CD8-positive, alpha-beta memory T cell (primary cell): ENCODE measurements at places on chromosomes 7 and 10.

GRCh38 chr7:44096326-44096881 lies 7.7 kb upstream of the AEBP1 start:
- DNase-seq: no peak

- DNase-seq: no peak
These were observed 47.8 kb downstream of the PHF14 start for GRCh38 chr7:11021468-11021867.

- DNase-seq: no peak
These were observed 1.4 kb downstream of the NDUFB8 start for GRCh38 chr10:100528123-100528886.

- DNase-seq: no peak
These were observed 1409.1 kb upstream of the CELF2 start for GRCh38 chr10:9608602-9609001.

DNA sequence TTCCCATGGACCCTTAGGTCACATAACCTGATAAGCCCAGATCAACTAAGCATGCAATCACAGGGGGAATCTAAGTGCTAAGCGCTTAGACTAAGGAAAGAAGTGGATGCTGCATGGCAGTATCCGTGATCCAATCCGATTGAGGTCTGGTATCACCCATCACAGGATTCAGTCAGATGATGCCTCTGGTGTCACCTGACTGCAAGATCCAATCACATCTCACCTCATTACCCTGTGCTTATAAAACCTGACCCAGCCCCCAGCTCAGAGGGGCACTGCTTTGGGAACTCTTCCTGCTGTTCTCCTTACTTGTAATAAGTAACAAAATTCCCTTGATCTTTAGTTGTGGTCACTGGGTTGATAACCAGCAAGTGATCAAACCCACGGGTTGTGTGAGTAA lies 84.7 kb upstream of the TMEM168 start:
- no peak for DNase-seq

DNA sequence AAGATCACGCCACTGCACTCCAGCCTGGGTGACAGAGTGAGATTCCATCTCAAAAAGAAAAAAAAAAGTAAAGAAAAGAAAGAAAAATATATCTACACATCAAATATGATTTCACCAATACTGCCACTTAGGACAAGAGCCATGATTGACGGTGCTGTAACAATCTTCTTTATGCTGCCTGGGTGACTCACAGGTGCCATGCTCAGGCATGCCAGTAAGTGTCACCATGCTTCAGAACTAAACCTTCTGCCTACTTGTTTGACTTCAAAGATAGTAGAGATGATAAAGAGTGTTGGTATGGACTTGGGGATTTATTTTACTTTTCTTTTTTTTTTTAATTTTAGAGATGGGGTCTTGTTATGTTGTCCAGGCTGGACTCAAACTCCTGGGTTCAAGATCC lies 33.6 kb upstream of the DNMBP start:
- no peak for DNase-seq

GRCh38 chr7:3927446-3928110 lies 626.5 kb downstream of the SDK1 start:
- DNase-seq: no peak

DNA sequence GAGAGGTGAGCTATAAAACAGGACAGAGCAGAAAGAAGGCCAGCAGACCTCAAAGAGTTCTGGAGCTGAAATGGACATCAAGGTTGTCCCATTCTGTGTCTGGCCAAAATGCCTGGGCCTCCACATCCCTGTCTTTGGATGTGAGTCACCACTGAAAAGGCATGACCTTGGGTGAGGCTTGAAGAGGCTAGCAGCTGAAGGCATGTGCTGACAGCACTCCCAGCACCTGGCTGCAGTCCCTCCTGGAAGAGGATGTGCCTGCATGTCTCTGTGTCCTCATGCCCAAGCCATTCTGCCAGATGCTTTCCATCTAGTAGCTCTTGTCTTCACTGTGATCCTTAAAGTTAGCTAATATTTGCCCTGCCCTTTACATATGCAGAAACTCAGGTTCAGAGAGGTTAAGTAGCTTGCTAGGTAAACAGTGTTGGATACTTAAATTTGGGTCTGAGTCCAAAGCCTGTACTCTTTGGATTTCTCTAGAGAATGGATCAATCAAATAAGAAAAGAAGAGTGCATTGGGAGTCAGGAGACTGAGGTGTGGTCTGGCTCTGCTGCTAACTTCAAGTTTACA lies 35.8 kb downstream of the HECW1 start:
- DNase-seq: no peak

- DNase-seq: no peak
These were observed 98.3 kb upstream of the LRGUK start for GRCh38 chr7:134028853-134029252.

DNA sequence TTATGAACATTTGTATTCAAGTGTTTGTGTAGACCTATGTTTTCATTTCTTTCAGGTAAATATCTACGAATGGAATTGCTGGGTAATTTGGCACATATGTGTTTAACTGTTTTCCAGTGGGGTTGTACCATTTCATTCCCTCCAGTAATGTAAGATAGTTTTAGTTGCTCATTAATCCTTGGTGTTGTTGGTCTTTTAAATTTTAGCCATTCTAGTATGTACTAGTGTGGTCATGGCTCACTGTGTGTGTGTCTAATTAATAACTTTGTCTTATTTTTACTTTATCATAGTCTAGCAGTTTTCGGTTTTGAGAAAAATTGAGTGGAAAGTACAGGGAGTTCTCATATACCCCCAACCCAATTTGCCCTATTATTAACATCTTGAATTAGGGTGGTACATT lies 278.8 kb downstream of the CAMK1D start:
- DNase-seq: no peak

DNA sequence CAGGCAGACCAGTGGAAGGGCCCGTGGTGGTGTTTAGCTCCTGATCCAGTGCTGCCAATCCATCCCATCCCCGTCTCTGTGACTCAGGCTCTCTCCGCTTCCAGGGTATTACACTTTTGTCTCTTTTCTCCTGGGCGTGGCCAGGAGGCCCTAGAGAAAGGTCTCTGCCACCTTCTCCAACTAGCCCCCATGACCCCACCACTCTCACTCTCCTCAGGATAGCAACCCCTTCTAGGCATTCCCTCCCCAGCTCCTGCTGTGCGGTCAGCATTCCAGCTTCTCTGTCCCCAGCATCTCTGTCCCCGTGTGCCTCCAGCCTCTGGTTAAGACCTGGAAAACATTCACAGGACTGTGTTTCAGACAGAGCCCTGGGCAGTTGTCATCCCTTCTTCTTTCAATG lies 36.2 kb upstream of the R3HCC1L start:
- no peak for DNase-seq

DNA sequence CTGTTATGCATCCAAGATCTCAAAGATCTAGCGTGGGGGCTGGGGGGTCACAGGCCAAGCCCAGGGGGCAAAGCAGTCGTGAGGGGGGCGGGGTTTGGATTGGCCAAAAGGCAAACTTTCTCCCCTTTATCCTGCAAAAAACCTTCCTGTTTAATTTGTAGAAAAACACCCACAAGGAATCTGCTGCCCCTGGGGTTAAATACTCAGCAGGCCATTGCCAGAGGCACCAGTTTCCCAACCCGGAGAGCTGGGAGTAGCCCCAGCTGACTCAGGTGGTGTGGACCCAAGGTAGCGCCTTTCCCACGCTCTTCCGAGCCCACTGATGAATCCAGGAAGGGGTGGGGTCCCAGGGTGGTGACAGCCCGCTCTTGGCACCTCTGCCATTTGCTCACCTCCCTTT lies 21.4 kb downstream of the KCP start:
- DNase-seq: no peak

DNA sequence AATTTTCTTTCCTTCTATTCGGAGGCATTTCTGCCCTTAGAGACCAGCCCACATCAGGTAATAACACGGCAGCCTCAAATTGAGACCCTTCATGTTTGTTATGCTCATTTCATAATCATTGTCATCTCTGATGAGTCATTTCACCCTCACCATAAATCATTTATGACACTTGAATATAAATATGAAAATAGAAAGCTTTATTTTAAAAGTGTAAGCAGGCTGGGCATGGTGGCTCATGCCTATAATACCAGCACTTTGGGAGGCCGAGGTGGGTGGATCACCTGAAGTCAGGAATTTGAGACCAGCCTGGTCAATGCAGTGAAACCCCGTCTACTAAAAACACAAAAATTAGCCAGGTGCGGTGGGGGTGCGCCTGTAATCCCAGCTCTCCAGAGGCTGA lies 57.4 kb upstream of the EGFR start:
- DNase-seq: no peak

DNA sequence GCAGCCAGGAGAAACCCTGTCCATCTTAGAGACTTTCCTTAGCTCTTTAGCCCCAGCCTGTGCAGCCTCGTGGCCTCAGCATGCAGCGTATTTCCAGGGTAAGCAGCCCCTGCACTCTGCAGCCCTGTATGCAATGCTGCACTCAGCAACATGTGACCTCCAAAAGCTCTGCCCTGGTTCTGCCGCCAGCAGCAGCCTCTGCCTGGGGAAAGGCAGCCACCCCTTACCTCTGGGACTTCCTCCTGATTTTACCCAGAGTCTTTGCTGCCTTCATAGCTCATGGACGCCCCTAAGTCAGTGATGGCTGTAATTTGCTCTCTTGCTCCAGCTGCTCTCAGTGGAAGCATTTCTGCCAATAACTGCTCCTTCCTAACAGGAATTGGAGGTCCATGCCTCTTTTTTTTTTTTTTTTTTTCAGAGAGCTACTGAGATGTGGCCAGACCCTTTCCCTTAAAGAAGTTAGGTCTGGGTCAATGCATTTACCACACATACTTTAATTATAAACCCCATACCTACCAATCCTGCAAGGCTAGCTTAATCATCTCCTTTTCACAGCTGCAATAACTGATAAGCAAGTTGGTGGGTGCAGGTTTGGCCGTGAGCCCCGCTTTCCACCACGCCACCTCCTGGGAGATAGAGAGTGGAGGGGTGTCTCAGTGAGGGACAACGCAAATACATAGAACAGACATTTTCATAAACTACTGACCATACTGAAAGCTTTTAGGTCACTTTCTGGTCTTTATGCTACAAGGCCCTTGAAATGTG lies 71.7 kb downstream of the RAMP3 start:
- no peak for DNase-seq

DNA sequence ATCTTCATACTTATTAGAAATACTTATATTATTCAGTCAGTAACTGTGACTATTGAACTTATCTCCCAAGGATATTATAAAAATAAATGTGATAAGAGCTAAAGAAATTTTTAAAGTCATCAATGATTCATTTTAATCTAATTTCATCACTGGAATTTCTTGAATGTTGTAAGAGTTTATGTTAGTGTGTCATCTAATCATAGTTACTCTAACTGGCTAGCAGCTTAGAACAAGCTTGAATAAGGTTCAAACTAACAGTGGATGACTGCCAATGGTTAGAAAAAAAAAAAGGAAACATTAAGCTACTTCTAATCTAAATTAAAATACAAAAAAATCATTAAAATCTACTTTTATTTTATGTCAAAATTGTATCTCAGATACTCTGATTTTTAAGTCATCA lies 1066.3 kb downstream of the CNTNAP2 start:
- DNase-seq: no peak

DNA sequence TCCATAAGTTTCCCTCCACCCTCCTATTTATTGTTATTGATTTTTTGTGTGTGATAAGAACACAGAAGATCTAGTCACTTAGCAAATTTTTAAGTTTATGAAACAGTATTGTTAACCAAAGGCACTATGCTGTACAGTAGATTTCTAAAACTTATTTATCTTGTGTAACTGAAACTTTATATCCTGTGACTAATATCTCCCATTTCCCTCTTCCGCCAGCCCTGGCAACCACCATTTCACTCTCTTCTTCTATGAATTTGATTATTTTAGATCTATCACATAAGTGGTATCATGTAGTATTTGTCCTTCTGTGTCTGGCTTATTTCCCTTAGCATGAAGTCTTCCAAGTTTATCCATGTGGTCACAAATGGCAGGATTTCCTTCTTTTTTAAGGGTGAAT lies 144.3 kb upstream of the INHBA start:
- no peak for DNase-seq

- no peak for DNase-seq
These were observed 373.6 kb downstream of the CDC14C start for GRCh38 chr7:49297958-49298357.

DNA sequence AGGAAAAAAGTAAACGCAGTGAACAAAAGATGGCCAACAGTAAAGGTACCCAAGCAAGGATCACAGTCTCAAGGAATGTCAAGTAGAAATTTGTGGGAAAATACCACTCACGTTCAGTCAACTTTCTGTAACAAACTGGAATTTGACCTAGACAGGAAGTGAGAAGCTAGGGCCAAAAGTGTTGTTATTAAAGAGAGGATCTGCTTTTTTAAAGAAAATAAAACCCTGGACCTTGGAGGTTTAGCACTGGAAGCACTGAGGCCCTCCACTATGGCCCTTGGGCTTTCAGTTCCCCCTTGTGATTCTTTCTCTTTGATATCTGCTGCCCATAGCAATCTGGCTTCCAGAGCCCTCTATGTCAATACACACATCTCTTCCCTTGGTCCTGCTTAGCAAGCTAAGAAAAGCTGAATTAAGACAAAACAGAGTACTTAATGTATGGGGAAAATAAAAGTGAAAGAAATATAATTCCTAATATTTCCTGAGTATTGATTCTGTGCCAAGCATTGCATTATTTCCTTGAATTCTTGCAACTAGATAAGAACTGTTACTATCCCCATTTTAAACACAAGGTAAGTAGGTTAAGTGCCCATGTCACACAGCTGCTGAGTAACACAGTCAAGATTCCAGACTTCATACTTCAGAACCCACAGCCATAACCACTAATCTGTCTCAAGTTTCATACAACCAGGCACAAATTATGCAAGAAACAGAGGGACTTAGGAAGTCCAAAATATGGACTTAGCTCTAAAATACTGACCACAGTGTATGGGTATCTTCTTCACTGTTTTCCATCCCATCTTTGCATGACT lies 2.6 kb upstream of the ZNF438 start:
- DNase-seq: no peak

DNA sequence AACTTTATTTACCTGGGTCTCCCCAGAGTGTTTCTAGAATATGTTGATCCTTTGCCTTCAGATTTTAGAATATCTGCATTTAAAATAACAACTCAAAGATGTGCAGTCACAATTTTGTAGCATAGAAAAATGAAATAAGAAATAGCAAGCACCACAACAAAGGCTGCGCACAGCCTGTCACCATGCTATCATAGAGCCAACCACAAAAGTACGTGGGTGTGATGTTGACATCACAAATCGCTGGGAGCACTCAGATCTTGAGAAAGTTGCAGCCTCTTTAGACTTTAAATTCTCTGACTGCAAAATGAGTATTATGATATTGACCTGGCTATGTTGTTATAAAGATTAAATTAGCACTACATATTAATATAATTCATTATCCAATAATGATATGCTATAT lies 177.9 kb downstream of the TNS3 start:
- DNase-seq: peak; percentile 14

DNA sequence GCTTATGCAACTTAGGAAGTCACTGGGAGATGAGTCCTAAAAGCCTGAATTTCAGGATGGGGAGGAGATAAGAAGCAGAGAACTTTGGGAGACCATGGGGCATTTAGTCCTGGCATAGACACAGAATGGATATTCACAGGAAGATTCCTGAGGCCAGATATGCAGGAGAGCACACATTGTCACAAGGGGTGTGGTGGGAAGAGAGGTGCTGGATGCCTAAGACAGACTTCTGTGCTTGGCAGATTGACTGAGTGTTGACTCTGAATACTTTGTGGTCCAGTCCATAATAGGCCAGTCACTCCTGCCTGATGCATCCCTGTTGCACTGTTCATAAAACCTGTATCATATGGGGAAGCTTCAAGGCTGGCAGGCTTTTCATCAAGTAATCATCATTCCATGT lies 18.5 kb downstream of the SRI start:
- DNase-seq: no peak

- DNase-seq: peak; percentile 62
These were observed 742 bp downstream of the LMBR1 start for GRCh38 chr7:156892081-156892800.

GRCh38 chr7:50795831-50796230 lies 13.1 kb upstream of the GRB10 start:
- no peak for DNase-seq
